ENCODE measurements at places on chromosomes 12 and 14.

GRCh38 chr14:100146531-100147091 is 12.8 kb downstream of the DEGS2 start:
- DNase-seq, result no peak

DNA sequence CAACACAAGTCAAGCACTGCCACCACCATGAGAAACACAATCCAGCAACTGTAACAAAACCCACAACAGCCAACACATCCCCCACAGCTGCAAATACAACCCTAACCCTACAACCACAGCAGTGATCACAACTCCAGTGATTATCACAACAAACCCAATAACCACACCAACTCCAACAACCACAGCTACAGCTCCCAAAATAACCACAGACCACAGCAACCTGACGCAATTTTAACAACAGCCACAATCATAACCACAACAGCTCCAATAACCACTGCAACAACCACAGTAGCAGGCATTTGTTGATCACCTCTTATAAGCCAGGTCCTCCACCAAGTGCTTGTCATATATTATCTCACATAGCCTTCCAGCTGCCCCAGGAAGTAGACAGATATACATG is 42.2 kb upstream of the FAM181A start:
- no peak for DNase-seq

DNA sequence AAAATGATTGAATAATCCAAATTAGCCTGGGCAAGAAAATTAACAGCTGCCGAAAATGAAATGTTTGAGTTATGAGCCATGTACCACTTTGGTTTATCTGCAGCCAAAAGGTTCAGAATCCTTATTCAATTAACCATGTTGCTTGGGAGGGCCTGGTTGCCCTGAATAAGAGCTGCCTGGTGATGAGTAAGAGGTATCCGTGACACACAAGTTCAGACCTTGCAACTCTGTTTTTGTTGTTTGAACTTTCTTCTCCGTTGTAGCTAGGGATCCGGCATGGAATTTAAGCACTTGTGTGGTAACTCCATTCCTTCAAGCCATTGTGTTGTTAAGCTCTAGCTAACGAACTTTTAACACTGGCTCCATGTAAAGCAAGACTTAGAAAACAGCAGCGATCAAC is 35.7 kb downstream of the FOXA1 start:
- no peak for DNase-seq

- DNase-seq, result no peak
These were observed 21.2 kb downstream of the ZFYVE21 start for GRCh38 chr14:103736546-103737431.

- DNase-seq, result no peak
These were observed 90.1 kb downstream of the RPAP3 start for GRCh38 chr12:47615711-47616110.

GRCh38 chr12:106767206-106767605 is 7.3 kb upstream of the RIC8B start:
- DNase-seq, result no peak

GRCh38 chr14:100430571-100430970 is 107.4 kb downstream of the SLC25A47 start:
- DNase-seq, result no peak

DNA sequence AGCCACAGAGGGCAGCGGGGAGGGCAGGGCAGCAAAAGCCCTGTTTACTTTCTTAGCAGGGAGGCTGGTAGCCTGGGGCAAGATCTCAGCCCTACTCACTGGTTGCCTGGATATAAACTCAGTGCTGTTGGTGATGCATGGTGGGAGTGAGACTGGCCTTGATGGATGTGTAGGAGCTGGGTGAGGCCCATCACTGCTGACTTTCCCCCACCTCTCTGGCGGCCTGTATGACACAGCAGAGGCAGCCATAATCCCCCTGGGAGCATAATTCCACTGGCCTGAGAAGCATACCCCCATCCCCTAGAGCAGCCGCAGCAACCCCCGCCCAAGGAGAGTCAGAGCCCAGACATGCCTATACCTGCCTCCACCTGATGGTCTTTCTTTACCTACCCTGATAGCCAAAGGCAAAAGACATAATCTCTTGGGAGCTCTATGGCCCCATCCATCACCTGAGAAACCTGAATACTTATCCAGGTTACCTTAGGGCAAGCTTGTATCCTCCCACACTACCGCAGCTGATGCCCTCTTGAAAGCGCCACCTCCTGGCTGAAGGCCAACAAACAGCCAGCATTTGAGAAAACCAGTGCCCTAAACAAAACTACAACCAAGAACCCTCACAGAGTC is 59.3 kb downstream of the DNAI7 start:
- DNase-seq, result no peak

DNA sequence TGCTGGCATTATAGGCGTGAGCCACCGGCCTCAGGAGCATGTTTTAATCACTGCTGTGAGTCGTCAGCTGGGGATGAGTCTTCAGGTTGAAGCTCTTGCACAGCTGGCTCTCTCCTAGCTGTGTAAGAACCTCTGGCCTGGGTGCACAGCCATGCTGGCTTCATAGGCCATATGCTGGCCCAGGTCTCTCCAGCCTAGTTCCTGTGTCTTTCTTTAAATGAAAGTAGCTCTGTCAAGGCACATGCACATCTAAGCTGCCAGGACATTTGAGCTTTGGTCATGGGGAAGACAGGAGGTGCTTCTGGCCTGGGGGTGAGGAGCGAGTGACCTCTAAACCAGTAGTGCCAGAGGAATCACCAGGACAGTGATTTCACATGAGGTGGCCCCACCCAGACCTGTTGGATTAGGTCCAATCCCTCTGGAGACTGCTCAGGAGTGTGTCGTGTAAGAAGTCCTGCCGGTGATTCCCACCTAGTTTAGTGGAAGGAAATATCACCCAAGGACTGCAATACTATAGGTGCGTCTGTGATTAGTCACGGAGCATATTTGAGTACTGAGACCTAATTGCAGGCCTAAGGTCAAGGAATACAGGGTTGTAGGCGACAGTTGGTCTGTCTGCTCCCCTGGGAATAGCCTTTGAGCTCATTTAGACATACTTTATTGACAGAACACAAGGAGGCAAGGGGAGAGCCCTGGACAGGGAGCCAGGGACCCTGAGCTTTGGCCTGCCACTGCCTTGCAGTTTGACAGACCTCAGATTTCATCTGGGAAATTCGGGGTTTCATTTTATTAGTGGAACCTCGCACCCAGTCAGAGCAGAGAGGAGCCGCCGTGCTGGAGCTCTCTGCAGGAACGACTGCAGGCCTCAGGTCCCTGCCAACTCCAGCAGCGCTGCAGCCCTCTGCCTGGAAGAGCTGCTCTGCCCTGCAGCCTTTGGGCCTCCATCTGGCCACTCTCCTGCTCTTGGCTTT is 67.0 kb downstream of the ANKRD9 start:
- DNase-seq, result no peak
